Skin of body (tissue), 3 donors: ENCODE measurements at places on chromosomes 7 and 10. TPM values are rescaled to one million over a fixed set of nuclear protein-coding genes. Genes with fewer than 3 reads are reported as not detected.

RNF148 gene
- total RNA-seq, result 0.89 TPM

NRCAM gene
- total RNA-seq, result 7.9 TPM

HYAL4 gene
- total RNA-seq, result not detected

PLPP4 gene
- 5.3 TPM for total RNA-seq

IRF5 gene
- total RNA-seq, result 4.2 TPM

LBX1 gene
- 0.20 TPM for total RNA-seq

FXYD4 gene
- total RNA-seq, result not detected

HACD1 gene
- 13.0 TPM for total RNA-seq

LAMTOR4 gene
- total RNA-seq, result 73.6 TPM

CRHR2 gene
- 0.20 TPM for total RNA-seq

IKZF1 gene
- total RNA-seq, result 6.5 TPM

MTURN gene
- 52.5 TPM for total RNA-seq

PDCD11 gene
- 25.1 TPM for total RNA-seq

ASB4 gene
- 2.9 TPM for total RNA-seq

PTPN20 gene
- total RNA-seq, result 3.2 TPM

PNLIP gene
- 1.4 TPM for total RNA-seq

PSMG3 gene
- 12.6 TPM for total RNA-seq

MSANTD7 gene
- 15.4 TPM for total RNA-seq

COL1A2 gene
- total RNA-seq, result 8,355 TPM

GIMAP8 gene
- total RNA-seq, result 5.4 TPM

TMEM196 gene
- total RNA-seq, result under 0.01 TPM

C1GALT1 gene
- total RNA-seq, result 16.8 TPM

TRIL gene
- 21.8 TPM for total RNA-seq

TRIM24 gene
- 11.0 TPM for total RNA-seq
